Fibroblast of skin of right biceps (primary cell): ENCODE measurements at places on chromosomes 1 and 21.
A peak's percentile ranks its signal among the peaks of the same experiment; 100 is the strongest.

- no peak for DNase-seq
Observed at GRCh38 chr1:221373795-221374194, 368.1 kb downstream of the DUSP10 start.

DNA sequence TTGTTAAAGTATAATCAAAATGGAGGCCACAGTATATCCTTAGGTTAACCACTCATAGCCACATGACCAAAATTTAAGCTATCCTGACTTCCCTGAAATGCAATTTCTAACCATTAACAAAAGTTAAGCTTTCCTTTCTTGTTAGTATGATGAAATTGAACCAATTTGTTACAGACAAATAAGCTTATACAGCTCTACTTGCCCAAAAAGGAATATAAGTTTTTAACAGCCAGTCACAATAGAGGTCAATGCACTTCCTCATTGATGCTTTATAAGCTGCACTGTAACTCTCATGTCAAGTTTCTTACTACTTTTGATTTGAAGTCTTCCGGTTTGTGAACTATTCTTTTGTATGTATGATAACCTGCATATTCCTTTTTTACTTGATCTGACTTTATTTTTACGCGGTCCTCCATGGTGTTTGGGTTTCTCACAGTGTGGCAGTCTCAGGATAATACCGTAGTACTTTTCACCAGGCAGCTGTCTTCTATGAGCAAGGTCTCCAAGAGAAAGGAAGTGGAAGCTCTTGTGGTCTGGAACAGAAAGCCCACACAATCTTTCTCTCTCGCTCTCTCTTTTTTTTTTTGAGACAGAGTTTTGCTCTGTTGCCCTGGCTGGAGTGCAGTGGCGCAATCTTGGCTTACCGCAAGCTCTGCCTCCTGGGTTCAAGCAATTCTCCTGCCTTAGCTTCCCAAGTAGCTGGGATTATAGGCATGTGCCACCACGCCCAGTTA, 331.6 kb downstream of the SRGAP2C start:
- no peak for DNase-seq

- DNase-seq: peak; percentile 56
Observed at GRCh38 chr1:98669355-98670296, 8.1 kb downstream of the SNX7 start.

DNA sequence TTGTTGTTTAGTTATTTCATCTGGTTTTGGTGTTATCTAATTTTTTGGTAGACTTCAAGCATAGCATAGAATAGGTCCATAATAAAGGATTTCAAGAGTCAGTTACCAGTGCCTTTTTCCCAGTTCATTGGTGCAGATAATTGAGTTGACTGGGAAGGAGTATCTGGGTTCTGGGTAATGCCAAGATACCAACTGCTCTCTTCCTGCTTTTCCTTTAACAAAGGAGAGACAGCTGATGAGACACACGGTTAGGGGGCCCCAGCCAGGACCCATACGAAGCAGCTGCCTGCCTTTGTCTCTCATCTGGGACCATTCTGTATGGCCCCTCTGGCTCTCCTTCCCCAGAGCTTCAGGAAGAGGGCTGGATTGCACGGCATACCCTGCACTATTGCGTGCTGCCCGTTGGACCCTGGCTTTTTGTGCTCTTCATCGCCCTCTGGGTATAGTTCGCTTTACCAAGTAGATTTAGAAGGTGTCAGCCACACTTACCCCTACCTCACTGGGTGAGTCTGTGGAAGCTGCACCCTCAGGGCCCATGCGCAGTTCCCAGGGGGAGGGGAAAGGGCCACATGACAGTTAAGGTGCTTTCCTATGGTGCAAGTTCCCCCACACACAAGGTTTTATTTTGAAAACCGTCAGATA, 7.0 kb downstream of the NAV1 start:
- DNase-seq: no peak

- no peak for DNase-seq
Observed at GRCh38 chr21:15423676-15424445, 305.9 kb upstream of the USP25 start.

GRCh38 chr1:110673197-110673701, 1.5 kb downstream of the KCNA3 start:
- DNase-seq: no peak

- DNase-seq: peak; percentile 79
Observed at GRCh38 chr1:158087320-158087927, 93.3 kb upstream of the CD1D start.

- DNase-seq: peak; percentile 57
Observed at GRCh38 chr1:112818990-112819689, 104.0 kb upstream of the PPM1J start.

GRCh38 chr1:172221436-172221835, 199.0 kb upstream of the C1orf105 start:
- DNase-seq: no peak

- DNase-seq: no peak
Observed at GRCh38 chr1:112906150-112906698, 49.8 kb downstream of the SLC16A1 start.

- DNase-seq: peak; percentile 22
Observed at GRCh38 chr1:98211271-98211845, 290.5 kb upstream of the DPYD start.

- no peak for DNase-seq
Observed at GRCh38 chr1:217846733-217847132, 215.6 kb downstream of the SPATA17 start.

DNA sequence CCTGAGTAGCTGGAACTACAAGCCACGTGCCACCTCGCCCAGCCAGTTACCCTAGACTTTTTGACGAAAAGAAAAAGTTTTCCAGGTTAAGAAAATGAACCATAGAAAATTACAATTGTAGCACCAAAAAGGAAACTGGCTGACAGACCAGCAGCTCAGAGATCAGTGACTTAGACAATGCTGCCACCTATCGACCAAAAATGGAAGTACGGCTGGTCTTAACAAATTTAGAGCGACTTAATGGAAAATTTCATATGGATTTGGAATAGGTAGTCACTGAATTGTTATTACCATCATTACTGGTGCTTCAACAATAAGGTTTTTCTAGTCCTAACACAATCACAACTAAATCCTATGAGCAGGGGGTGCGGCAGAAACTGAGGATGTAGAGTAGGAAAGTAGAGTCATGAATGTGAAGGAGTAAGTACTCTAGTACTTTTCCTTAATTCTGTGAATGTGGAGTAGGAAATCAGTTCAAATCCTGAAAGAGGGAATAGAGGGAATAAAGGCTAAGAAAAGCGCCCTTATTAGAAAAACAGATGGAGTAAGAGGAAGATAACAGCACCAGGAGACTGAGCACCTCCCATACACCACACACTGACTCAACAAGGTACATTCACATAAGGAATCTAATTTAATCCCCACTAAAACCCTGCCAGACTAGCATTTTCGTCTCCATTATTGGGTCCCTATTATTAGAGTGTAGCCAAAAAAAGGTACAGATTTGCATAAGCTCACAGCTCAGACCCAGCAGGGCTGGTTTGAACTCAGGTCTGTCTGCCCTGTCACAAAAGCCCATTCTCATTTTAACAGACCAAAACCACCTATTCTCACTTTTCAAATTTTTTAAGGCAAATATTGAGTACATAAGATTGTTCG, 37.9 kb upstream of the MGST3 start:
- DNase-seq: peak; percentile 72

DNA sequence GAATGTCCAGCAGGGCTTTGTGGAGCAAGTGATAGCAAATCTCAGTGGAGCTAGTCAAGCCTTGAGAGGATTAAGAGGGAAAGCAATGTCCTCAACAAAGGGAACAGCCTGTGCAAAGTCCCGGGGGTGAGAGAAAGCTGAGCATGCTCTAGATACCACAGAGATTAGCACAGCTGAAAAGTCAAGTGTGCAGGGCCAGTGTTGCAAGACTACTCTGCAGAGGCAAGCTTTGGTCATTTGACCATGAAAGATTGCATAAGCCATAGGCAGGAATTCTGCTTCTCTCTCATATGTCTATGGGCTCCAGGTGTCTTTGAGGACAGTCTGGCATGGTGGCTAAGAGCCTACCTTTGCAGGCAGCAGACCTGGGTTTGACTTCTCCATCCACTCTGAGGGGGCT, 181.0 kb upstream of the JUN start:
- DNase-seq: no peak

GRCh38 chr1:112704934-112705627, 1.8 kb downstream of the RHOC start:
- peak; percentile 99 for DNase-seq

- no peak for DNase-seq
Observed at GRCh38 chr1:163509114-163509513, 187.4 kb downstream of the NUF2 start.

- DNase-seq: peak; percentile 16
Observed at GRCh38 chr1:232221802-232222499, 408.0 kb downstream of the SIPA1L2 start.

GRCh38 chr21:42448686-42449085, 45.0 kb downstream of the UBASH3A start:
- DNase-seq: no peak

DNA sequence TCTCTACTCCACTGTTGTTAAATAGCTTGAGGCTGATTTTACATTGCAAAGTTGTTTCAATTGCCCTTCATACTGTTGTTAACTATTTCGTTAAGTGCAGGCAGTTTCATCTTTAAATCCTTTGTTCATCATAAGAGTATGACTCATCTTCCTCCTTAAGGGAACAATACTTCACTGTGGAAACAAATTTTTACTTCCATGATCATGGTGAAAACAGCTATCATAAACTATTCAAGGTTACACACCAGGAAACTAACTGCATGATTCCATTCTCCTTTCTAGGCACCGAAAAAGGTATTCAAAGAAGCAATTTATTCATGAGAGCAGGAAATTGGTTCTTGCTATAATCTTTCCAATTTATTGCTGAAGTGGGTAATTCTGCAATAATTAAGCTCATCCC, 593.2 kb downstream of the LRRIQ3 start:
- peak; percentile 1 for DNase-seq

- DNase-seq: no peak
Observed at GRCh38 chr1:175043824-175044223, 20.6 kb upstream of the MRPS14 start.

DNA sequence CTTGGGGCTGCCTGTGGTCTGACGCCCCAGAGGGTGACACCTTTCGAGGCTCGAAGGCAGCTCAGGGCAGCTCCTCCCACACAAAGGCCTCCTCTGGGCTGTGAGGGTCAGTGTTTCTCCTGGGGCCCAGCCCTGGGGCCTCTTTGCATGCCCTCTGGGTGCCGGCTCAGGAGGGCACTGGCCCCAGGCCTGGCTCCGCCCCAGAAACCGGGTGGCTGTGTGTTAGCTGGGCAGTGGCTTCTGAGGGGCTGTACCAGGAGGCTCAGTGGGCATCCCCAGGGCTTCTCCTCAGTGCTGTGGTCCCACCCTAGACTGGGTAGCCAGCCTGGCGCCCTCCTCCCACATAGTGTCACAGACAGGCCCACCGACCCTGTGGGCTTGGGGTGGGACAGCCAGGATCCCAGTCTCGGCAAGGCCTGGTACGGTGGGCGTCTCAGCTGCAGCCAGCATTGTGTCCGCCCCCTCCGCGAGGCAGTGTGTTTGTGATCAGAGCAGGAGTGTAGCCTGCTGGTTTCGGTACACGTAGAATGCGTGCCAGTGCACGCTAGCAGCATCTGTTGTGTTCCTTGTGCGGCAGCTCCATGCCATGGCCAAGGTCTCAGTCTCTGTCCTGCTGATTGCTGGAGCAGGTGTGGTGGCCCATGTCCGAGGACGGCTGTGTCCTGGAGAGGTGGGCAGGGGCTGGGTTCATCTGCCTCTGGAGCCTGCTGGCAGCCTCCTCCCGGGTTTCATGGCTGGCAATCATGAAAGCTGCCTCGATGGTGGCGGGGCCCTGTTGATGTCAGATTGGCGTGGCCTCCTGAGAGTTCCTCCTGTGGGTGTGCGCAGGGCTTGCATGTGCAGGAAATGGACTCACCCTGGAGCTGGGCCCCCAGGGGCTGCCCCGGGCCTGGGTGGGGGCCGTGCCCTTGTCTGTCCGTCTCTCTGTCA, 28.0 kb downstream of the RRP1 start:
- DNase-seq: no peak

DNA sequence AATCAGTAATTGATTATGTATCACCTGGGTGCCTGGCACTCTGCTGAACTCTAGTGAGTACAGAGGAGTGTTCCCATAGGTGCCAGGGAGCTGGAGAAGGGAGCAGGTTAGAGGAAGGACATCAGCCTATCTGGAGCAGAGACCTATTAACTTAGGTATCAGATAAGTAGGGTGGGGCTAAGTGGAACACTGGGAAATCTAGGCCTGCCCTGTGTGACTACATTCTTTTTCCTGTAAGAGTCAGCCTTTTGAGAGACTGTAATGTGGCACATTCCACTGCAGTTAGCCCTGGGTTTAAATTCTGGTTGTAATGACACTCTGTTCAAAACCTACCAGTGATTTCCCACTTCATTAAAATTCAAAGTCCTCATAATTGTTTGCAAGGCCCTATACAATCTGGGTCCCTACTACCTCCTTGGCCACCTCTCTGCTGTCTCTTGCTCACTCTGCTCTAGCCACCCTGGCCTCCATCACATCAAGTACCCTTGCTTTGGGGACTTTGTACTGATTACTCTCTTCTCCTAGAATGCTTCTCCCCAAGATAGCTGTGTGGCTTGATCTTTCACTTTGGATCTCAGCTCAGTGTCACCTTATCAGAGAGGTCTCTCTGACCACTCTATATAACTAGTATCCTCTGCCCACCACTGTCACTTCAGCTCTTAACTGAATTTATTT, 12.9 kb downstream of the STX12 start:
- peak; percentile 40 for DNase-seq

DNA sequence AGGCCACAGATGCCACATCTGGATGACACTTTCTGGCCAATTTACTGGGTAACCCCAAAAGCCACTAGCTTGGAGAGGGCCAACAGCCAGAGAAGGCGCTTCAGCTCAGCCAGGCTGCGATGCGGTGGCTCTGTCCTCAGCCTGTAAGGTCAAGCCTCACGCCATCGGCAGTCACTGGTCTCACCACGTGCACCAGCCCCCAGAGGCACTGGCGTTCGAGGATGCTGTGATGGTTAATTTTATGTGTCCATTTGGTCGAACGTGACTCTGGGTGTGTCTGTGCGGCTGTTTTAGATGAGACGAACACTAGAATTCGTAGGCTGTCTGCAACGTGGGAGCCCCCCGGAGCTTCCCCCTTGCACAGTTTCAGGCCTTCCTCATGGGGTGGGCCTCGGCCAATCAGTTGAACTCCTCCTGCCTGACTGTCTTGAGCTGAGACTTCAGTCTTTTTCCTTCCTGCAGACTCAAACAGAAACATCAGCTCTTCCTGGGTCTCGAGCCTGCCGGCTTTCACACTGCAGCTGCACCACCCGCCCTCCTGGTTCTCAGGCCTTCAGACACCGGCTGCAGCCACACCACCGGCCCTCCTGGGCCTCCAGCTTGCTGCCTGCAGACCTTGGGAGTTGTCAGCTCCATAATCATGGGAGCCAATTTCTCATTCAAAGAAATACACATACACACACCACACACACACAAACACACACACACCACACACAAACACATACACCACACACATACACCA, 41.6 kb upstream of the SLC45A1 start:
- DNase-seq: no peak

DNA sequence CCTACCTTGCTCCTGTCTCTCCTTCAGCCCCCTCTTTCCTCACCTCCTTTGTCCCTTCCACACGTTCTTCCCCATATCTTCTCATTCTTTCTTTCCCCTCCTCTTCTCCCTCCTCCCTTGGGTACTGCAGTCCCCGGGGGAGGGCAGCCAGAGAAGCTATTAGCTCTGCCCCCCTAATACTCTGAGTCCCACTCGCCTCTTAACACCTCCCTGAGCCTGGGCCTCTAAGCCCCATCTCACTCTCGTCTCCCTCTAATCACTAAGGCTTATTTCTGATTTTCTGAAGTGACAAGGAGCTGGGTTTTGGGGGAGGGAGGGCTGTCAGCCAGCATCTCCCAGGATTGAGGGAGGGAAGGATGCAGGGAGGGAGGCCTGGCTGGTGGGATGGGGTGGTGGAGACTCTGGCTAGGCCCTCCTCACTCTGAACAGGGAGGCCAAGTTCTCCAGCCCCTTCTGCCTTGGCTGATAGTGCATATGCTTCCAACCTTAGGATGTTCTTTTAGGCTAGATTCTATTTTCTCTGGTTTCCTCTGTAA, 25.6 kb upstream of the DMBX1 start:
- DNase-seq: no peak
